ENCODE measurements at places on chromosomes 1 and 21. TPM values are rescaled to one million over a fixed set of nuclear protein-coding genes. Genes with fewer than 3 reads are reported as not detected.

DNA sequence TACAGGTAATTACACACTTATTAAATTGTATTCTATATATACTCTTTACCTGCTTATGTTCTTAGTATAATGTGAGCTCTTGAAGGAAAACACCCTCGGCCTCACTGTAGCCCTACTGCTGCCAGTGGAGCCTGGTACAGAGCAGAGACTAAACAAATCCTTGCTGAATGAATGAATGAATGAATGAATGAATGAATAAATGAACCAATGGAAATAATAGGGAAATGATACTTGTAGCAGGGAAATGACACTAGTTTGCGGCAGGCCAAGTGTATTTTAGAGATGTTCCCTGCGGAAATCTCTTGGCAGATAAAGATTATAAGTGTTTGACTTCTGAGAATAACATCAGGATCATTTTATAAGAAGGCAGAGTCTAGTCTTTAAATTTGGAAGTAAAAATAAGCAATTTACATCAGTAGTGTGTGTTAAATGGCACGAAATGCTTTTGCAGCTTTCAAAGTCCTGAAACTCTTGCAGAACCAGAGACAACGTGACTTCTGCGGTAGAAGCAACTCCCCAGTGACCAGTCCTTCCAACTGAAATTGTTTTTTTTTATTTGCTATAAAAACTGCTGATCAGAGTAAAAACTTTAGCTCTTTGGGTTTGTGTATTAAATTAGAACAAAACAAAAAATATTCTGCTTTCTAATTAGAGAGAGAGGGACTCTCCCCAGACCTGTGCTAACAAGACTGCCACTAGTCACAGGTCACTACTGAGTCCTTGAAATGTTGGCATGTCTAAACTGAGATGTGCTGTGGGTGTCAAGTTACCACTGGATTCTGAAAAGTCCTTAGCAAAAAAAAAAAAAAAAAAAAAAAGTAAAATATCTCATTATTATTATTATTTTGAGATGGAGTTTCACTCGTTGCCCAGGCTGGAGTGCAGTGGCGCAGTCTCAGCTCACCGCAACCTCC, 199.3 kb upstream of the MAP1LC3C start:
- DNase-seq, result peak; percentile 69

GRCh38 chr21:43020177-43020576, 45.8 kb downstream of the PKNOX1 start:
- DNase-seq, result no peak

Gene LHX8
- 0.23 TPM for polyA plus RNA-seq

Gene OR2T33
- not detected for polyA plus RNA-seq

Gene SH2D2A
- 1.2 TPM for polyA plus RNA-seq
